ENCODE measurements at places on chromosomes 7 and 10.

DNA sequence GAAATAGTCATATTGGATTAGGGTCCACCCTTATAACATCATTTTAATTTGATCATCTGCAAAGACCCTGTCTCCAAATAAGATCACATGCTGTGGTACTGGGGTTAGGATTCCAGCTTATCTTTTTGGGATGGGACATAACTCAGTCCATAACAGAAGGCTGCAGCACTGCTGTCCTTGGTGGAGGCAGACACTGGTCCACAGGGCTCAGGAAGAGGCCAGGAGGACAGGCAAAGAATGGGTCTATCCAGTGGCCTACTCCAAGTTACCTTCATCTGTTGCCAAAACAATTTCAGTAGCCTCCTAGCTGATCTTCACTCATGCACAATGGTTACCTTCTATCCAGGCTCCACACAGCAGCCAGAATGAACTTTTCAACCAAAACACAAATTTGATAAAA is 387.0 kb downstream of the GRID1 start:
- H3K27ac ChIP-seq, result no peak overlapping the region
- no peak overlapping the region for H3K4me3 ChIP-seq
- H3K27me3 ChIP-seq, result no peaks in the 10 kb centered on the region
- H3K4me1 ChIP-seq, result no peaks in the 10 kb centered on the region
- no peak for ATAC-seq

DNA sequence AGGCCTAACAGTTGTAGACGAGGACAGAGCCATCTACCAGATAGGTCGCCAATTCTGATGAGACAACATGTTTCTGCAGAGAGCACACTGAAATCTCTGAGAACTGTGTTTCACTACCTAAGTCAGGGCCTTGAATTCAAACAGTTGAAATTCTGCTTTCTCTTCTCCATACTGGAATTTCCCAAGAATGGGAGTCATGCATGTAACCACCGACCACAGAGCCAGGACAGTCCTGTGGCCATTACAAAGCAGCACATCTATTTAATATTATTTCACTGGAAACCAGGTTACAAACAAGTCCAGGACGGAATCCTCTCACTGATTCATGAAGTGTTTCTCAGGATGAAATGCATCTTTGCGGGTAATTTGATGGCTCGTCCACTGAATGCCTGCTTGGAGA is 62.0 kb upstream of the ST8SIA6 start:
- no peak overlapping the region for H3K4me3 ChIP-seq
- H3K27ac ChIP-seq, result no peak overlapping the region
- H3K4me1 ChIP-seq, result no peaks in the 10 kb centered on the region
- H3K27me3 ChIP-seq, result no peaks in the 10 kb centered on the region
- H3K36me3 ChIP-seq, result no peaks in the 10 kb centered on the region
- ATAC-seq, result no peak

- peaks cover 11% of the 10 kb centered on the region for H3K4me1 ChIP-seq
- no peak overlapping the region for H3K4me3 ChIP-seq
- peaks cover 93% of the 10 kb centered on the region for H3K36me3 ChIP-seq
- no peaks in the 10 kb centered on the region for H3K27me3 ChIP-seq
- no peak overlapping the region for H3K27ac ChIP-seq
Measured at GRCh38 chr7:36937754-36938563, 213.7 kb upstream of the AOAH start.

GRCh38 chr10:47150581-47150980 is 149.4 kb upstream of the GDF10 start:
- H3K4me3 ChIP-seq, result no peak overlapping the region
- peaks cover 14% of the 10 kb centered on the region for H3K27me3 ChIP-seq
- no peak overlapping the region for H3K27ac ChIP-seq
- ATAC-seq, result peak; percentile 10

GRCh38 chr7:6460990-6461584 is 13.3 kb upstream of the DAGLB start:
- peaks cover 24% of the 10 kb centered on the region for H3K36me3 ChIP-seq
- no peak for ATAC-seq
- H3K27ac ChIP-seq, result no peak overlapping the region
- no peak overlapping the region for H3K4me3 ChIP-seq
- H3K4me1 ChIP-seq, result peaks cover 8% of the 10 kb centered on the region
- no peaks in the 10 kb centered on the region for H3K27me3 ChIP-seq

DNA sequence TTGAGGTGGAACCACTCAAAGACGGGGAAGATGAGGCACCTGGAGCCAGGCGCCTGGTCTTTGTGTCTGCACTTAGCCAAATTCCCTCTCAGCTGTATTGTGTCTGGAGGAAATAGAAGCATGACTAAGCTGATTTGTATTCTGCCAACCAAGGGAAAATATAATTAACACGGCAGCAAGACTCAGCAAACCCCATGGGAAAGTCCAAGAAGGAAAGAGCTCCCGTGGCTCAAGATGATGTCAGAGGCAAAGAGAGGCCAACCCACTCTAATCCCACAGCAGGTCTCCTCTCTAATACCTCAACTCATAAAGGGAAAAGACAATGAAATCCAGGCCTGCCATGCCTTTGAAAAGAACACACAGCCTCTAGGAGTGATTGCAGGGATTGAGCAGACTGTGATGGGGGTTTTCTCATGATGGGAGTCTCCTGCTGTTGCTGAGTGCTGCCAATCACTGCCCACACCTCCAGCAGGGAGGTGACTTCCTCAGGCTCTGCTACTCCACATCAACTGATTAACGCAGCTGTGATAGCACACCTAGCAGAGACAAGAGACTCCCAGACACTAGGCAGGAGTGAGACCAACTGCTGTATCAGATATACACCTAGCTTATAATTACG is 255.5 kb upstream of the C7orf33 start:
- H3K4me3 ChIP-seq, result no peak overlapping the region
- peaks cover 16% of the 10 kb centered on the region for H3K27me3 ChIP-seq
- no peak overlapping the region for H3K27ac ChIP-seq
- peaks cover 17% of the 10 kb centered on the region for H3K36me3 ChIP-seq

DNA sequence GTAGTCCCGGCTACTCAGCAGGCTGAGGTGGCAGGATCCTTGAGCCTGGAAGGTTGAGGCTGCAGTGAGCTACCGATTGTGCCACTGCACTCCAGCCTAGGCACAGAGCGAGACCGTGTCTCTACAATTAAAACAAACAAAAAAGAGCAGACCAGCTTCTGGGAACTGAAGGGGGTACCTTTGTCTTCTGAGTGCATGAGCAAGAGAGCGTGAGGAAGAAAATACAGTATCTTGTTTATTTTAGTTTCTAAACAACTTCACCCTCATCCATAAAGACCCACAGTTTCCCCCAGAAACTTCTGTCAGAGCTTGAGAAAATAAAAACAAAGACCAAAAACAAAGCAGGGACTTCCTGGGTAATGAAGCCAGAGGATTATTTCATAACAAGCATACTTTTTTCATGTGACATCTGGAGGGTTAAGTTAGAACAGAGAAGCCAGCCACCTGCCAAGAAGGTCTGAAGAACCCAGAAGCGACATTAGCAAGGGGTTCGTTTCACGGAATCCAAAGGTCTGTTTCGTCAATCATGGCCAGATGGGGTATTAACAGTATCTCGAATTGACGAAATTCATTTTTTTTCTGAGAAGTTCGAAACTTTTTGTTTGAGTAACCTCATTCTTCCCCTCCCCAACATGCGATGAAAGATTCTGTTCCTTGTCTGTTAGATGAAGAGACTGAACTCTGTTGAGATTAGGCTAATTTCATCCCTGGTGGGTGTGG is 10.2 kb upstream of the IL2RA start:
- peak overlapping the region; percentile 99 for H3K27ac ChIP-seq
- peaks cover 73% of the 10 kb centered on the region for H3K4me1 ChIP-seq
- ATAC-seq, result peak; percentile 88
- peaks cover 6% of the 10 kb centered on the region for H3K36me3 ChIP-seq

DNA sequence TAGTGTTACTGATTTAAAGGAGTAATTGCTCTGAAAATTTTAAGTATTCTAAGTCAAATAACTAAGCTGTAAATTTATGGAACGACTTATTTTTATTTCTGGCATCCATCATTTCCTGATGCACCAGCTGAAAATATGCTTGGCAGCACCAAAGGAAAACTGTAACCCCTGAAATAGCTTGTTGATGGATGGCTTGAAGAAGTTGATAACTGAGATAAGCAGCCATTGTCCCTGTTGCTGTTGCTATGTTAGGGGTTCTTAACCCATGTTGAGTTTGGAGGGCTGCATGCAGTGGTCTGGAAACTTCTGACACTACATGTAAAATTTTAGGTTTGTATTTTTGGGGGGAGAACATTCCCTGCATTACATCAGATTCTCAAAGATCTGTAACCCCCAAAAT is 30.6 kb downstream of the RPA3 start:
- peaks cover 27% of the 10 kb centered on the region for H3K4me1 ChIP-seq
- H3K4me3 ChIP-seq, result no peak overlapping the region
- ATAC-seq, result no peak

- H3K36me3 ChIP-seq, result peaks cover 17% of the 10 kb centered on the region
- H3K4me3 ChIP-seq, result peak overlapping the region; percentile 40
- ATAC-seq, result peak; percentile 84
- no peaks in the 10 kb centered on the region for H3K27me3 ChIP-seq
- H3K4me1 ChIP-seq, result peaks cover 54% of the 10 kb centered on the region
Measured at GRCh38 chr10:45557275-45557905, 115.2 kb downstream of the ZFAND4 start.

DNA sequence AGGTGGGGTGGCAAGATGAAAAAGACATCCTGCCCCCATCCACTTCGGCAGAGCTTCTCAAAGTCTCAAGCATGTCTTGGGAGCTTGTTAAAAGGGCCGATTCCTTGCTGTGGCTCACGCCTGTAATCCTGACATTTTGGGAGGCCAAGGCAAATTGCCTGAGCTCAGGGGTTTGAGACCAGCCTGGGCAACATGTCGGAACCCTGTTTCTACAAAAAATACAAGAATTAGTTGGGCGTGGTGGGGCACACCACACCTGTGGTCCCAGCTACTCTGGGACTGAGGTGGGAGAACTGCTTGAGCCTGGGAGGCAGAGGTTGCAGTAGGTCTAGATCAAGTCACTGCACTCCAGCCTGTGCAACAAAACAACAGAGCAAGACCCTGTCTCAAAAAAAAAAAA is 14.5 kb downstream of the TRIM8 start:
- peaks cover 35% of the 10 kb centered on the region for H3K4me1 ChIP-seq
- H3K27me3 ChIP-seq, result no peaks in the 10 kb centered on the region
- peaks cover 45% of the 10 kb centered on the region for H3K36me3 ChIP-seq
- H3K27ac ChIP-seq, result peak overlapping the region; percentile 31
- ATAC-seq, result no peak

DNA sequence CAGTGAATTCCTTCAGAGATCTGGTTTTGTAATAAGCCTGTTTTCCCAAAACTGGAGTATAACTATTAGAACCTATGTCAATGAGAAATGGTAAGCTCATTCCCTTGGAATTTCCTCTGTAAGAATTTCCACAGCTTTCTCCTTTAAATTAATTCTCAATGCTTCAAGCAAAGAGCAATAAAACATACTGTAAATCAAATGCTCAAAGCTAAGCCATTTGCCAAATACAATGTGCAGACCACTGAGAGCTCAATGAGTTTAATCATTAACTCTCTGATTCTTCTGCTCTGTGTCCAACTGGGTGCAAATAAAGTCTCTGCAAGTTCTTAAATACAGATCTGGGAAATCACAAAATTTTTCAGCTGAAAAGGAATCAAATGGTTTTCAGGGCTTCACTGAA is 227.6 kb upstream of the IMMP2L start:
- no peaks in the 10 kb centered on the region for H3K36me3 ChIP-seq
- ATAC-seq, result no peak
- no peak overlapping the region for H3K27ac ChIP-seq
- H3K27me3 ChIP-seq, result peaks cover 8% of the 10 kb centered on the region

- no peak for ATAC-seq
- H3K4me1 ChIP-seq, result no peaks in the 10 kb centered on the region
- no peaks in the 10 kb centered on the region for H3K36me3 ChIP-seq
Measured at GRCh38 chr7:83032195-83032594, 130.5 kb downstream of the PCLO start.

- H3K27me3 ChIP-seq, result no peaks in the 10 kb centered on the region
- H3K4me3 ChIP-seq, result peak overlapping the region; percentile 99
Measured at GRCh38 chr10:67884842-67885670, 600 bp downstream of the SIRT1 start.

DNA sequence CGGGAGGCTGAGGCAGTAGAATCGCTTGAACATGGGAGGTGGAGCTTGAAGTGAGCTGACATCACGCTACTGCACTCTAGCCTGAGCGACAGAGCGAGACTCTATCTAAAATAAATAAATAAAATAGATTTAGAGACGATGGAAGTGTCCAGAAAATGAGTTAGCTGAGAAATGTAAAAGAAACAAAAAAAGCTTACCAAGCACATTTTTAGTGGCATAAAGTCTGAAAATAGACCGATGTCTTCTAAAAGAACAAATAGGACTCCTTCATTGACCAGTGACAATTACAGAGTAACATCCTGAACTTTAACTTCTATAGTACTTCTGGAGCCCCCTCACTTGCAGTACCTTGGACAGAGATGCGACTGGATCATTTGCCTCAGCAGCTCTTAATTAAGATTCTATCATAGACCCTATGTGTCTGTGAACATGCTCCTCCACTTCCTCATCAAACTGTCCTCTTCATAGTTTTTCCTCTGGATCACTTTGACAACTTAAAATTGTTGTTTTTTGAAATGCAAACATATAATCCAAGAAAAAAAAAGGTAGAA is 25.2 kb upstream of the SRPK2 start:
- H3K27ac ChIP-seq, result no peak overlapping the region
- H3K27me3 ChIP-seq, result no peaks in the 10 kb centered on the region
- H3K36me3 ChIP-seq, result no peaks in the 10 kb centered on the region
- no peak for ATAC-seq
- H3K4me3 ChIP-seq, result no peak overlapping the region

- no peak overlapping the region for H3K4me3 ChIP-seq
- no peaks in the 10 kb centered on the region for H3K27me3 ChIP-seq
- H3K27ac ChIP-seq, result no peak overlapping the region
- no peaks in the 10 kb centered on the region for H3K36me3 ChIP-seq
Measured at GRCh38 chr7:85714043-85714578, 527.3 kb upstream of the SEMA3D start.

DNA sequence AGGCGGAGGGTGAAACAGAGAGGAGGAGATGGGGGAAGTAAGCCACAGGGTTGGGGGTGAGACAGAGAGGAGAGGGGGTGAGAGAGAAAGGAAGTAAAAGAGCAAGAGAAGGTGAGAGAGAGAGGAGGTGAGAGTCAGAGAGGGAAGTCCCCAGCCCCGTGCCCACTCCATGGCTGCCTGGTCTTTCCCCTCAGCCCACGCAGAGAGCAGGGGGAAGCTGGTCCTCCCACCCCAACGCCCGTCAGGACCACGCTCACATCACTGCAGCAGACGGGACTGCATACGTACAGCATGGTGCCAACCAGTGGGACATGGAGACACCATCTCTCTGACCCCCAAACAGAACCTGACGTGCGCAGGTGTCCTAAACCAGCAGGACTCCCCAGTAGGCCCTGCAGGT is 12.1 kb upstream of the PDGFA start:
- ATAC-seq, result peak; percentile 72
- peaks cover 26% of the 10 kb centered on the region for H3K27me3 ChIP-seq
- no peak overlapping the region for H3K4me3 ChIP-seq

GRCh38 chr7:30936650-30937245 is 25.1 kb downstream of the AQP1 start:
- H3K27ac ChIP-seq, result no peak overlapping the region
- no peaks in the 10 kb centered on the region for H3K36me3 ChIP-seq
- ATAC-seq, result no peak
- peaks cover 55% of the 10 kb centered on the region for H3K27me3 ChIP-seq
- no peak overlapping the region for H3K4me3 ChIP-seq

Measured in stimulated activated memory B cell treated with anti-CD40 and anti-IgM and Interleukin-4, amounts not matched to agents 10 μg/mL and 1 μg/mL and 100 μg/mL, for 72 hours (primary cell).